ENCODE measurements at places on chromosomes 16 and 17. TPM values are rescaled to one million over a fixed set of nuclear protein-coding genes. Genes with fewer than 3 reads are reported as not detected.

Gene KIF19
- polyA plus RNA-seq, result 0.54 TPM

Gene BCO1
- polyA plus RNA-seq, result 1.0 TPM

Gene CRHR1
- polyA plus RNA-seq, result 0.10 TPM

Gene LPO
- not detected for polyA plus RNA-seq

Gene HSD17B2
- 0.12 TPM for polyA plus RNA-seq

Gene TLCD3B
- polyA plus RNA-seq, result not detected

Gene KSR1
- polyA plus RNA-seq, result 56.9 TPM

Gene CAPNS2
- polyA plus RNA-seq, result not detected

DNA sequence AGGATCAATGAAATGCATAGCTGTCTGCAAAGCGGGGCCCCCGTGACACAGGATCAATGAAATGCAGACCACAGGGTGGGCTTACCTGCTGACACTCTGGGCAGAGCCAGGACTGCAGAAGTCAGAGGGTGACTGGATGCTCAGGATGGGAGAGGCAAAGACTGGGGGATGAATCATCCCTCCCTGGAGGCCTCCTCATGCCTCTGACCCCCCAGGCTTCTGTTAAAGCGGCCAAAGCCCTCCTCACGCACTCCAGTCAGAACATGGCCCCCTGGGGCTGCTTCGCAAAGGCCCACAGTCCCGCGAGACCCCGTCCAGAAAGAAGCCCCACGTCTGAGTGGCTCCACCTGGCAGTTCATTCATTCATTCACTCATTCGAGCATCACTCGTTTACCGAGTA, 38.4 kb upstream of the FOXF1 start:
- no peak for DNase-seq

- DNase-seq, result no peak
Observed at GRCh38 chr17:56595108-56595418, 1.6 kb downstream of the NOG start.

- DNase-seq, result no peak
Observed at GRCh38 chr17:58985367-58985766, 121.3 kb downstream of the TRIM37 start.

- DNase-seq, result peak; percentile 68
Observed at GRCh38 chr16:85514598-85515318, 98.4 kb upstream of the GSE1 start.

GRCh38 chr17:41511116-41511515, 5.7 kb upstream of the KRT13 start:
- no peak for DNase-seq

DNA sequence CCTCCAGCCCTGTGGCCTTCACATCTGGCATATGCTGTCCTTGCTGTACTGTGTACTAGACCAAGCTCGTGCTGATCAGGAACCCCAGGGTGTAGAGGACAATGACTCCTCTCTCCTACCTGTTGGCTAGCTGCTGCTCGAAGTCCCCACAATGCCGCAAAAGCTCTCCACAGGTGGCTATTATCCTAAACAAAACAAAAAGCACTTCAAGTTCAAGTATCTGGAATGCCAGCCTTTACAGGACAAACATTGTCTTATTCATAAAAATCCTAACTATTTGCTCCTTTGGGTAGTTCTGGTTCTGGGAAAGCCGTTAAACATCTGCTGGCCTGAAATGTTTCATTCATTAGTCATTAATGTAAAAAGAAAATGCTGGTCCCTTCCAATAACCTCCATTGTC, 42.8 kb downstream of the COG7 start:
- DNase-seq, result no peak

- DNase-seq, result no peak
Observed at GRCh38 chr16:10386517-10387100, 748 bp downstream of the ATF7IP2 start.

DNA sequence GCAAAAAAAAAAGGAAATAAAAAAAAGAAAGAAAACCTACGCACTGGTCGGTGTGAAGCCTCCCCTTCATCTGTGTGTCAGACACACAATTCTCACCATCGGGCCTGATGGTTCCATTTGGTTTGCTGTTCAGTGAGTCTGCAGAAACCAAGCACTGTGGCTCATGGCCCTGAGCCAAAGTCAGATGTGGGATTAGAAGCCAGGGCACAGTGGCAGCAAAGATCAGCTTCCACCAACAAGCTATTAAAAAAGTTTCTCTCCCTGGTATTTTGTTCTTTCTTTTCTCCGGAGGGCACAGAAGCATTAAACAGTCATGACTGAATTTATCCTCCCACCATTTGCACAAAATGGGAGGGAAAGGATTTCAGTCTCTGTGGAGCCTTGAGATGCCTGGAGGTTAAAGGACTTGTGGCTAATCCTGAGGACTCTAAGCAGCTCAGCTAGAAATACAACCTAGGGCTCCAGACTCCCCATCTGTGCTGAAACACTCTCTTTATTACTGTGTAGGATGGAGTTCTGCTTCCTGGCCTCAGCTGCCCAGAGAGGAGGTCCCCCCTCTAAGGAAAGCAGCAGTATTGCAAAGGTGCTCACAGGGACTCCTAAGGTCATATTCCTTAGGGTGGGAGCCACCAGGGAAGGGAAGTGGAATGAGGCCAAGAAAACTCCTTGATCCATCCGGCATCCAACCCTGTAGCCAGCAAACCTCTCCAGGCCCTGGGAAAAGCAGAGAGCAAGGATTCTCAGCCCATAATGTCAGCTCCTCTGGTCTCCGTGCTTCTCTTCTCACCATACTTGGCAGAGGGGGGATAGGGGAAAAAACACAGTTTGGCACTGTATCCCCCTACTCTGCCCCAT, 28.2 kb downstream of the SLC39A11 start:
- DNase-seq, result no peak

DNA sequence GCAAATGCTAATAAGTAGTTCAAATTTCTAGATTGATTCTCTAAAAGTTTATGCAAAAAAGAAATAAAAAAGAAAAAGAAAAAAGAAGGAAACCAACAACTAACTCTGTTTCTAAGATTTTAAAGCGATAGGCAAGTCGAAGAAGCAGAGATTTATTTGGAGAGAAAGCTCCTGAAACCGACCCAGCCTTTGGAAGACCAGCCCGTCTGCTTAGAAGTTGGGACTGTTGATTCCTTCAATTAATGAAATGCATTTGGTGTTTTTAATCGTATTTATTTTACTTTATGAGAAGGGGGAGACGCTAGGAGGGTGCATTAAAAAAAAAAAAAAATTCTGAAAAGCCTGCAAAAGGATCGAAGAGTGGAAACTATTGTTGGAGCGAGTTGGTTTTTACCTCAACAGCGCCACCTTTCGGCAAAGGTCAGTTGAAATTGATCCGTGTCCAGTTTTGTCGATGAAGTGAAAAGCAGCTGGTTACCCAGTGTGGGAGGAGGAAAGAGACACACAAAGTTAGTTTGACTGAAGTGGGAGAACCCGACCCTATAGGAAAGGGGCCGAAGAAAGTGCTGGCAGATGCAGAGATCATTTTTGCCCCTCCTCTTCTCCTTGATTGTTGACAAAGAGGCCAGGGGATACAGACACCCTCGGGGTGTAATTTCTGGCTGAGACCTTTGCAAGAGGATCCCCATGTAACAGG, 1.5 kb upstream of the MAF start:
- peak; percentile 84 for DNase-seq

DNA sequence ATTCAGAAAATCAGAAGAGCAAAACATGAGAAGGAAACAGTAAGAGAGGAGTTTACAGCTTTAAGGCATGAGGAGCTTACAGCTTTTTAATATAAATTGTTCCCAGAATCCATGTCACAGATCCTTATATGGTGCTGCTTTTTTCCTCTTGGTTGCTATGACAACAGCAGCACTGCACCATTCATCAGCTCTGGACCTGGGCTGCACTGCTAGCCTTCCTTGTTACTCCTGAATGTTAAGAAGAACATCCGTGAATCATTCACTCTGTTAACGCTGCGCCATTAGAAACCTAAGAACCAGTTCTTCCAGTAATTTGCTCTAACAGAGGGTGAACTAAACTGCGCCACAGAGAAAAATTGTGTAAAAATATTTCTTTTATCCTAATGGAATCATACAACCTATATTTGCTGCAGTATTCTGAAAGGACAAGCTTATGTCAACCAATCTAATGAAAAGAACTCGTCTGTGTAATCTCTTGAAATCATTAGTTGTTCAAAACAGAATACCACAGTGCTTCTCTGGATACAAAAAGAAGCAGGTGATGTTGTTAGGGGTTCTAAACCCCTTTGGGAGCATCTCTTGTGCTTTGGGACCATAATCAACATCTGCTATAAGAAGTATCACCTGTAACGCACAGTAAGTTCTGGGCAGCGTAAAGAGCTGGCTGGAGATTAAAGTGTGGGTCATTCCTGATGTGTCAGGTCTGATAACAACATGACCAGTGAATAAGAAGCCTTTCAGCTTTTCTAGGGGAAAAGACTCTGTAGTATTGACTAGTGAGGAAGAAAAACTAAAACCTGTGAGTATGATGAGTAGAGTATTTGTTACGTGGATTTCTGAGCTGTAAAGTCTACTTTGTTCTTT, 151.2 kb downstream of the TANC2 start:
- DNase-seq, result no peak

DNA sequence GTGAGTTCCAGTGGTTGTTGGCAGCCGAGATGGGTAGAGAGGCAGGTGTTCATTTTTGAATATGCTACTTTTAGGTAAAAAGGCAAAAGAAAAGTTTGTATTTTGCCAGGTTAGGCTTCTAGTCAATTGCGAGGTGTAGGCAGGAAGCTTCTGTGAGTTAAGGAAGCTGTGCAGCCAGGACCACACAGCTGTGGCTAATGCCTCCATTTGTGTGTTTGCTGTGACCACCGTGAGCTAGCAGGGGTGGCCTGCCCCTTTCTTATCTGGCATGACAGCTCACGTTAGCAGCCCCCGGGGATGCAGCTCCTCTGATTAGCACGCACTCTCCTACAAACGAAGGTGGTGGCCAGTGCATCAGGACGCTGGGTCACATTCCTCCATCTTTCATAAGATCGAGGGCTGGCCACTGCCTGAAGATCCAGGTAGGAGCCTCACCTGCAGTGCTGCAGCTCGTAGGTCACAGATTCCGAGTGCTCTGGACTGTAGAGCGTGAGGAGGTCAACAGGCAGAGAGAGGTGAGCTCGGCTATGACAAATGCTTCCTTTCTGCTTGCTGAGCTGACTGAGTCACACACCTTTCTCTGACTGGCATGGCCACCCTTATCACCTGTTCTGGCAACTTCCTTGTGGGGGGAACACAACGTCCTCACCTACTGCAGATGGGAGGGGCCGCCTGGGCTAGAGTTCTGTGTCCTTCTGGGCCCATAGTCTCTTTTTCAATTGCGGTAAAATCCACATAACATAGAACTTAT, 244.4 kb downstream of the HS3ST3B1 start:
- no peak for DNase-seq

- peak; percentile 89 for DNase-seq
Observed at GRCh38 chr17:48048384-48049126, 396 bp downstream of the NFE2L1 start.

- DNase-seq, result no peak
Observed at GRCh38 chr17:16314859-16315258, 38.4 kb downstream of the CENPV start.

GRCh38 chr17:49899191-49899485, 51.3 kb upstream of the TAC4 start:
- no peak for DNase-seq

- no peak for DNase-seq
Observed at GRCh38 chr17:20234276-20234675, 225.1 kb downstream of the SPECC1 start.

GRCh38 chr17:33896263-33896662, 358.8 kb upstream of the CCL2 start:
- no peak for DNase-seq

DNA sequence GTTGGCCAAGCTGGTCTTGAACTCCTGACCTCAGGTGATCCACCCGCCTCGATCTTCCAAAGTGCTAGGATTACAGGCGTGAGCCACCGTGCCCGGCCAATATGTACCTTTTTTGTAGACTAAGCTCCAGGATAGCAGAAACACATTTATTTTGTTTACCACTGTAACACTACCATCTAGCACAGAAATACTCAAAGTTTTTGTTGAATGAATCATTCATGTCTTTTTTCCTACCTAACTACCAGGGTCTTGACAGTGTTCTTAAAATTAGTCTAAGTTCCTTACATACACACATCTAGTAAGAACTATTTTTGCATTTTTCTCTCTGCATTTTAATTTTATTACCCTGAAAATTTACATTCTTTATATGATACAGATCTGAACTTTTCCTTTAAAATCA, 44.4 kb downstream of the AKAP10 start:
- no peak for DNase-seq

DNA sequence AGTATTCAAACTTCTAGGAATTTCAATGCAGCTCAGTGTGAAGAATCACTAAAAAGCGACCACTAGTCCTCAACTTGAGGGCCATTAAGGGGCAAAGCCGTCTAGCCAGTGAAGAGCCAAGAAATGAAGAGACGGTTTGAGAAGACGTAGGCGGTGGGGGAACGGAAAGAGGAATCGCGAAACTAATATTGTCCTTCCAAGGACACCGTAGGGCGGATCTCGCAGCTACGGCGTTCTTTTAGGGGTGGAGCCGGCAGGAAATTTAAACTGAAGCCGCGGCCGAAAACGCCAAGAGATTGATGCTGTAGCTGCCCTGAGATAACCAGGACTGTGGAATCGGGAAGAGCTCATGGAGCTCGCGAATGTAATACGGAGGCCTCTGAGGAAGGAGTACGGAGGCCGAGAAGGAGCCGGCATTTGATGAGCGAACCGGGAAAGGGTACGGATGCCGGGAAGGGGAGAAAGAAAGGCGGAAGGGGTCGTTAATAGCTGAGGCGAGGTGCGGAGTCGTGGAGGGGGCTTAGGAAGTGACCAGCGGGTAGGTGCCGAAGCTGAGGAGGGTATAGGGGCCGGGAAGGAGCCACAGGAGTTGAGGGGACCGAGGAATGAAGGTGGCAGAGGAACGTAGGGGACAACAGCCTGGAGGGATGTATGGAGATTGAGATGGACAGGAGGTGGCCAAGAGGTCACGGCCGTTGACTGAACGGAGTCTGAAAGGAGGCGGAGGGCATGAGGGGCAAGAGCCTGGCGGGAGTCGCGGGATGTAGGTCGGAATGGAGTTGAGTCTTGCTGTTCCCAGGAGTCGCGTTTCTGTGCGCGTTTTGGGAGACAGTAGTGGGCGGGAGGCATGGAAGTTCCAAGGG, at the start of gene DBF4B:
Gene DBF4B, plus strand, starts transcription at position 265 of the 863 bp plus-strand sequence. Its CDS starts 156 bp downstream, at position 421.
- peak; percentile 85 for DNase-seq

GRCh38 chr17:10021272-10021984, 116.4 kb upstream of the RCVRN start:
- peak; percentile 57 for DNase-seq

DNA sequence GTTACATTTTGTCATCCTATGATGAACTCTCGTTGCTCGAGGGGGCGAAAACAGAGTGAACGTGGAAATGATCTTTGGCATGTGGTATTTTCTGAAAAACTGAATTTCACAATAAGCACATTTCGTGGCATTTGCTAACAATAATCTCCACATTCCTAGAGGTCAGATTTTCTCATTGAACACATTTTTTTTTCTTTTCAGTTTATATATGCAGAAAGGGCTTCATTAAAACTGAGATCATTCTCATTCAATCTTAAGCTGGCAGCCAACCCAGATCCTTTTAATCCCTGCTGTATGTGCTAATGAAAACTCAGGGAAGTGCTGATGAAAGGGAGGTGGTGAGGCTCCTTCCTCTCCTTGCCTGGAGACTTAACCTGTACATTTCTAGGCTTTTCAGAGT, 52.6 kb downstream of the PRKCA start:
- DNase-seq, result no peak

GRCh38 chr17:41803049-41804020, 8.4 kb downstream of the P3H4 start:
- DNase-seq, result no peak
